ENCODE measurements at places on chromosomes 16 and 17.

- DNase-seq, result no peak
These were observed 16.8 kb upstream of the DRG2 start for GRCh38 chr17:18070861-18071340.

GRCh38 chr17:37694734-37695133, 50.1 kb downstream of the HNF1B start:
- no peak for DNase-seq

- no peak for DNase-seq
These were observed 8.8 kb downstream of the CENPX start for GRCh38 chr17:82013772-82014321.

DNA sequence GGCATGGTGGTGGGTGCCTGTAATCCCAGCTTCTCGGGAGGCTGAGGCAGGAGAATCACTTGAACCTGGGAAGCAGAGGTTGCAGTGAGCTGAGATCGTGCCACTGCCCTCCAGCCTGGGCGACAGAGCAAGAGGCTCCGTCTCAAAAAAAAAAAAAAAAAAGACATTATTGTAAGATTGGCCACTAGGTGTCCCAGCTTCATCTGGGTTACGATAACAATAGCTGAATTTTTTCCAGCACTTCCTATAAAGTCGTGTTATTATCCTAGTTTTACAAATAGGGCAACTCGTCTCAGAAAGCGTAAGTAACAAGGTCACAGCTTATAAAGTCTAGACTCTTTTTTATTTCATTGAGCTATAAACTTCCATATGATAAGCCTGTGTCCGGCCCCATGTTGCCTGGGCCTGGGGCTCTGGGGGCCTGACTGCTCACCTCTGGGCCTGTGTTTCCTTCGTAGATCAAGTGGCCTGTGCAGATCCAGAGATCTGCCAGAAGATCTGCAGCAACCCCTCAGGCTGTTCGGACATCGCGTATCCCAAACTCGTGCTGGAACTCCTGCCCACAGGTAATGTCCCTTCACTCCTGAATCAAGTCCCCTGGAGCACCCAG, 60.5 kb downstream of the SLC5A11 start:
- no peak for DNase-seq

DNA sequence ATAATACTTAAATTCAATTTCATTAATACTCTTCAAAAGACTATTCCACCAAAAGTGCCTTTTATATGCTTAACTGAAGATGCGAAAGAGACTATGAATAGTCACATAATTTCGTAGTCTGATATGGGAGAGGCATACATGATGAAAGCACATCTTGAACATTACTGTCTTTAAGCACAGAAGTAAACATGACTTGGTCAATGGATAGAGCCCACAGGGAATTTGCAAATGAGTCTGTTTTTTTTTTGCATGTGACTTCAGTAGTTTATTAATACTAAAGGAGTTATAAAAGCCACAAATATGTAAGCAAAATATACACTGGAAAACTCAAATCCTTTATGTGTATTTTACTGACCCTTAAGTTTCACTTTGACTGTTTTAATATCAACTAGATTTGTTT, 15.9 kb downstream of the ADPRM start:
- DNase-seq, result no peak
